ENCODE measurements at places on chromosomes 1 and 21. TPM values are rescaled to one million over a fixed set of nuclear protein-coding genes. Genes with fewer than 3 reads are reported as not detected.

CD1D gene
- total RNA-seq, result 0.18 TPM

BGLAP gene
- total RNA-seq, result 0.66 TPM

GSTM5 gene
- not detected for total RNA-seq

NBPF20 gene
- total RNA-seq, result 1.2 TPM

LRRC38 gene
- not detected for total RNA-seq

KCNE1 gene
- total RNA-seq, result 0.43 TPM
